LHCN-M2 (cell line): ENCODE measurements at places on chromosomes 13 and 19. TPM values are rescaled to one million over a fixed set of nuclear protein-coding genes. Genes with fewer than 3 reads are reported as not detected.

ZNF324B gene
- 7.8 and 8.6 TPM in 2 replicates for total RNA-seq

ZNF829 gene
- total RNA-seq, result 5.5 and 6.2 TPM in 2 replicates

NCAN gene
- under 0.01 TPM in 1 of 2 replicates, not detected in the other for total RNA-seq

CARD8 gene
- 12.3 and 26.1 TPM in 2 replicates for total RNA-seq

WDR62 gene
- 22.0 and 23.6 TPM in 2 replicates for total RNA-seq

SLC6A16 gene
- 0.11 TPM in 1 of 2 replicates, not detected in the other for total RNA-seq

NTF4 gene
- total RNA-seq, result not detected in 2 replicates

FAM98C gene
- total RNA-seq, result 21.2 TPM in 2 replicates

GRCh38 chr13:39394796-39395678 lies 208.0 kb downstream of the LHFPL6 start:
- no peak for DNase-seq

DNA sequence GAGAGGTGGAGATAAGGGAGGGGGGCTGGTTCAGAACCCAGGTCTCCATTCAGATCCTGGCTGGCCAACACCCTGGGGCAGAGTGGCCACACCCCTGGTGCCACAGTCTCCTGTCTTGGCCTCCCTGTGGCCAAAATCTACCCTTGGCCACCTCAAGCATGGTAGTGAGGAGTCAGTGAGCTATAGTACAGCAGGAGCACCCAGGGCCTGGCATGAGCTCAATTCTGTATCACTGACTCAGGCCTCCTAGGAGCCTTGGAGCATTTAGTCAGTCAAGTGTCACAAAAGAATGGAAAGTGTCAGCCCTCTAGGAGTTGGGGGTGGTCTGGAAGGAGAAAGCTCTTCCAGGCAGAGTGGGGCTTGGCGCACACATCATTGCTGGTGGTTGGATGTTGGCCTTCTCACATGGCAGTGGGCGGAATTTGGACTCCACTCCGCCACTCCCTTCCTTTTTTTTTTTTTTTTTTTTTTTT lies 6.6 kb upstream of the CD79A start:
- no peak for DNase-seq

DNA sequence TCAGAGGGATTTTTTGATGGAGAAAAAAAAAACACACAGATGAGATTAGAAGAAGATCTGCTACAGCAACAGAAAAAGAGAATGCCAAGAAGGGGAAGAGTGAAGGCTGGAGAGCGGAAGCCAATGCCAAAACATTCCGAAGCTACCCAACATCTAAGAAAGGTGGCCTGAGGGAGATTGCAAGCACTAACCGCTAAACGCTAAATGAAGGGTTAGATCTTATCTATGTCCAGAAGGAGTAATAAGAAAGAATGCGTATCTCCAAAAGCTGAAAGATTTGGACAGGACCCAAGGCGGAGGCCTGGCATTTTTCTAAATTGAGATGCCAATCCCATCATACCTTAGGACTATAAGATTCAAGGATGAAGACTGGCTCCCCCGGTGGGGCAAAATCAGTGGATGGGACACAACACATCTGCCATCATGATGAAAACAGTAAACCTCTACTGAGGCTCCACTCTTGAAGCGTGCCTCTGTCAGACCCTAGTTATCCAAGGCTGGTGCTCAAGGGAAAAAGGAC lies 15.6 kb upstream of the HMGB1 start:
- DNase-seq, result no peak

DNA sequence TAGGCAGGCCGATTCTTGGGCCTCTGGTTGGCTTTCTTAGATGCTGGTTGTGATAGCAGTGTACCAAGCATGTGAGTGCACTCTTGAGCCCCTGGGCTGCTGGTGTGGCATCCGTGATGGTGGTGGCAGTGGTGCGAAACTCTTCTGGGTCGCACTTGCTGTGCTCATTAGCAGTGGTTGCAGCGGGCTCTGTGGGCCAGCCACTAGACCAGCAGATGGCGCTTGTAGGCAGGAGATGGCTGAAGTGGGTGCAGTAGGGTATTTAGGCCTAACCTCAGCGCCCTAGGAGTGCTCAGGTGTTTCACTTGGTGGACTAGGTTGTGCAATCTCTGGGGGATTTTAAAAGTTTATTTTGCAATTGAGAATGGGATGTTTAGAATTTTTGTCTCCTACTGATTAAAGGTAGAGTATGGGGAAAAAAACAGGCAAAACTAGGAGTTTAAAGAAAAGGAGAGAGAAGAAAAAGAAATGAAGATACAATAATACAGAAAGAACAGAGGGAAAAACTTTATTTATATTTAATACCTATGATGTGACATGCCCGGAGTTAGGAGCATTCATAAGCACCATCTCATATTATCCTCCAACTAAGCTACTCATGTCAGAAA lies 4.3 kb upstream of the ZNF17 start:
- DNase-seq, result peak; percentile 48

DNA sequence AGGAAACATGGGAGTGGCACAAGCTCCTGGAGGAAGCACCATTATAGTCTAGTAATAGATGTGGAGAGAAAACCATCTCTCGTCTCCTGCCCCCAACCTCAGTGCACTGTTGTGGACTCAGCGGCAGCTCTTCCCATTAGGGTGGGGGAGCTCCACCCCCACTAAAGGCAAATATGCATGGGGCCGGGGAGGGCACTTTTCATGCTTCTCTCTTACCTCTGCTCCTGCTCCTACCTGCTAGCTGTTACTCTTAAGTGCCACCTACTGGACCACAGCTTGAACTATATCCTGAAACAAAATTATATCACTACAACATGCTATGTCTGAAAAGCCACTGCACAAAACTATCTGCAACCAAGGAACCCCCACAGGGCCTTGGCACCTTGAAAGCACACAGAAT lies 112.6 kb upstream of the DACH1 start:
- DNase-seq, result no peak

DNA sequence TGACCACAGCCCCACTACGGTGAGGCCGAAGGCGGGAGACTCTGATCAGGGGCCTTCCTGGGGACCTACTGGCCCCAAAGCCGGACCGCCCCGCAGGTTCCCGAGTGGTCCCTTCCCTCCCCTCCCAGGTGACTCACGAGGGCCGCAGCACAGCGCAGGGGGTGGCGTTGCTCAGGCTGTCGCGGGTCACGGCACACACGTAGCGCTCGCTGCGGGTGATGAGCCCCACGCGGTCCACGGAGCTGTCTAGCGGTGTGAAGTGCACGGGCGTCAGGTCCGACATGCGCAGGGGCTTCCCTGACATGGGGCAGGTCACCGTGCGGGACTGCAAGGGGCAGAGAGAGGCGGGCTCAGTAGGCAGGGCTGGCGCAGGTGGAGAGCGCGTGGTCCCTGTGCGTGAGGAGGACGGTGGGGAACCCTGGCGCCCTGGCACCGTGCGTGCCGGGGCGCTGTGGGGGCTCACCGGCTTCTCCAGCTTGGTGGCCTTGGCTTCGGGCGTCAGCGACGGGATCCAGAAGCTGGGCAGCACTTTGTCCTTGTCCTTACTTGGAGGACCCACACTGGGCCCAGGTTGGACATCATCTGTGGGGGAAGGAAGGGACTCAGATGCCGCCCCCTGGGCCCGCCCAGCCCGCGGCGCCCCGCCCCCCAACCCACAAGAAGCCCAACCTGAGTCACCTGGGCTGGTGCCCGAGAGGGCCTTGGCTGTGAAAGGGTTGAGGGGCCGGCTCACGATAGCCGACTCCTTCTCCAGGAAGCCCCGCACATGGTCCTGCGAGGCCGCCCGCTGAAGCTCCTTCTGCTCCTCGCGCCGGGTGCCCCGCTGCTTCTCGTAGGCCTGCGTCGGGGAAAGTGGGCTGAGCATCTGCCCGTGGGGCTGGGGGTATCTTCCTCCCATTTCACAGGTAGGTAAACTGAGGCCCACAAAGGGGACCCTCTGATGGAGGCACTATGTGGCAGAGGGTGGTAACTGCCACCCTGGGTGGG lies 23.7 kb downstream of the NOSIP start:
- DNase-seq, result no peak

DNA sequence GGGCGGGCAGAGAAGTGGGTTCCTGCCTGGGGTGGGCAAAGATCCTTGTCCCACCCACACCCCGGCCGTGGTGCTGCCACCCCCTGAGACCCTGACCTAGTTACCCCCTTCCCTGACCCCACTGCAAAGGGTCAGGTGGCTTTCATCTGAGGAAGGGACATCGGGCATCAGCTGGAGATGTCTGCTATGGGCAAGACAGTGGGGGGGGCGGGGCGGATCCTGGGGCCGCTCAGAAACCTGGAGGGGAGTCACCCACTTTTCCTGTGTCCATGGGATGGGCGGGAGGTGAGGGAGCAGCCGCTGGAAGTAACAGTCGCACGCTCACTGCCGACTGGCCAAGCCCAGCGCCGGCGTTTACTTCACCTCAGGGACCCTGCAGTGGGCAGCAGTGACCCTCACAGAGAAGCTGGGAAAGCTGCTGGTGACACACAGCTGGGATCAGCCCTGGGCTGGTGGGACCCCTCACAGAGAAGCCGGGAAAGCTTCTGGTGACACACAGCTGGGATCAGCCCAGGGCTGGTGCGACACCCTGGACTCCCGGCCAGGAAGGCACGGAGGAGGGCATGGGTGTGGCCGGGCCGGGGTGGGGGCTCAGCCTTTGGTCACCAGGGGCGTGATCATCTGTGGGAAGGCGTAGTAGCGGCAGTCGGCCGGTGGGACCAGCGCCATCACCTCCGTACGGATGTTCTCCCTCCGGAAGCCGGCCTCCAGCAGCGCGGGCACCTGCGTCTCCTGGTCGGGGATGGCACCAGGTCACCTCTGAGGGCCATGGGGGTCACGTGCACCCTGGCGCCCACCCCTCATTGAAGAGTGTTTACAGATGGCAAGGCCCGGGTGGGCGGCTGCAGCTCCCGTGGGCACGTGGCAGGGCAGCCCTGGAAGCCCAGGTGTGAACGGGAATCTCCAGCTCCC lies 4.3 kb downstream of the GAMT start:
- DNase-seq, result no peak

GRCh38 chr13:88919970-88920628 lies 1248.9 kb downstream of the SLITRK5 start:
- DNase-seq, result no peak

DNA sequence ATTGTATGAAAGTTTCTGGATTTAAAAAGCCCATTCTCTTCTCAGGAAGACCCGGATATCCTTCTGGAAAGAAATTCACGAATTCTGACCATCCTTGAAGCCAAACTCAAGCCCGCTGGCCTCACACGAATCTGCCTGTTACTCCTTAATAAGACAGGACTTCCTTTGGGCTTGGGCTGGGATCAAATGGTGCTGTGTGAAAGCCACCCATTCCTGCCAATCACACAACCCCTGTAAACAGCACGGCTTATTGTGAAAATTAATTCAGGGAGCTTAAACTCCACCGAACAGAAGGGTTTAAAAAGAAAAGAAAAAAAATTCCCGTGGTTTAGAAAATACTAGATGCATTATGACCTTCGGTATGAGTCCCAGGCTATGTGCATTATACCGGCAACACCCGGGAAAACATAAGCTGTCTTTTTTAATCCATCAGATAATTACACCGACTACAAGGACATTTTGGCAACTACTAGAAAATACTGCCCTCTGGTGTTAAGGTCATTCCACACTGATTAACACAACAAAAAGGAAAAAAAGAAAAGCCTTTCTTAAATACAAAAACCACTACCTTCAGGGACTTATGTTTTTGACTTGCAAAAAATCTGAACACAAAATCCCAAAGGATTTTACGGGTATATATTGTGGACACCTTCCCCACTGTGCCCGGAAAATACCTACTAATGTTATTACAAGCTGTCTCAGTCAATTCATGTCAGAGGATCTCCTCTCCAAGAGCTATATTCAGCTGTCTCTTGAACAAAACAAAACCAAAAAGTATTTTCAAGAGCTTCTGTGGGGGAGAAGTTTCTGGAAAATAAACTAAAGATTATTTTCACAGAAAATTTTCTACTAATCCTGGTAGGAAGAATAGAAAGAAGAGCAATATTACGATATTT lies 76.0 kb upstream of the LSM14A start:
- DNase-seq, result peak; percentile 51

DNA sequence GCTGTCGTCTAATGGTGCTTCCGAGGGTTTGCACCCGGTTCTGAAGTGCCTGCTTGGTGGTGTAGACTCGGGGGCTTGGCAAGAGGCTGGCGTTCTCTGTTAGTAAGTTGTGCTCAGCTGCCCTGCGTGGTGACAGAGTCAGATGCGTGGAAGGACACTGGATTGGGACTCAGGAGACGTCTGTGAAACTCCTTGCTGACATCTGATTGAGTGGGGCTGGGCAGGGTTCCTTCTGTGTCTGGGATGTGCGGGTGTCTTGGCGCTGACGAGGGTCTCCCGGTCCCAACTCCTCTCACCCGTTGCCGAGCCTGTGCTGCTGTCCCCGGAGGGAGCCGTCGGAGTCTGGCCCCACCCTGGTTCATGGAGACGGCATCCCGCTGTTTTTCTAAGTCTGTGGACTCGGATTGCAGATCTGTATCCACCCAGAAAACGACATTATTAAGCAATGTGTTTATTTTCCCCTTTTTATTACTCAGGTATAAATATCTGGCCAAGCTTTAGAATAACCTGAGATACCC lies 16.4 kb upstream of the DCUN1D2 start:
- no peak for DNase-seq

- DNase-seq, result no peak
Measured at GRCh38 chr13:98960606-98961502, 17.0 kb downstream of the DOCK9 start.

DNA sequence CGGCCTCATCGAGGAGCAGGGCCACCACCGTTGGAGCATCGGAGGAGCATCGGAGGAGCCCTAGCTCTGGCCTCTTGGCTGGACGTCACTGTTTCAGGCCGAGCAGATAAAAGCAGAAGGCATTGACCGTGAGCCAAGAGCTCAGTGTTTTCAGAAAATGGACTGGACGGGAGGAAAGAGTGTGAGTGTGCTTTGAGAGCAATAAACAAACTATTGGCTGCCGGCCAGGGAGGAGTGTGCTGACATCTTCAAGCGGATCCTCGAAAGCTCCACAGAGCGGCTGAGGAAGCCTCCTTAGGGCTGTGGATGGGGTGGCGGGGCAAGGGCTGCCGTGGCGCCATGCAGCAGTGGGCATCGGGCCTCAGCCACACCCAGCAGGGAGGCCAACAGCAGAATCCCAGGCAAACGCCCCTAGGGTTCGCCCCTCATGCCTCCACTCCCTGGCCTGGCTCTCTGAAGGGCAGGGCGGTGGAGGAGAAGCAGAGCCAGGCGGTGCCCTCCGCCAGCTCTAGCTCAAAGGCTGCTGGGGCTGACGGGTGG lies 41.8 kb downstream of the IRS2 start:
- no peak for DNase-seq

- no peak for DNase-seq
Measured at GRCh38 chr13:113283904-113284303, 13.1 kb upstream of the LAMP1 start.

DNA sequence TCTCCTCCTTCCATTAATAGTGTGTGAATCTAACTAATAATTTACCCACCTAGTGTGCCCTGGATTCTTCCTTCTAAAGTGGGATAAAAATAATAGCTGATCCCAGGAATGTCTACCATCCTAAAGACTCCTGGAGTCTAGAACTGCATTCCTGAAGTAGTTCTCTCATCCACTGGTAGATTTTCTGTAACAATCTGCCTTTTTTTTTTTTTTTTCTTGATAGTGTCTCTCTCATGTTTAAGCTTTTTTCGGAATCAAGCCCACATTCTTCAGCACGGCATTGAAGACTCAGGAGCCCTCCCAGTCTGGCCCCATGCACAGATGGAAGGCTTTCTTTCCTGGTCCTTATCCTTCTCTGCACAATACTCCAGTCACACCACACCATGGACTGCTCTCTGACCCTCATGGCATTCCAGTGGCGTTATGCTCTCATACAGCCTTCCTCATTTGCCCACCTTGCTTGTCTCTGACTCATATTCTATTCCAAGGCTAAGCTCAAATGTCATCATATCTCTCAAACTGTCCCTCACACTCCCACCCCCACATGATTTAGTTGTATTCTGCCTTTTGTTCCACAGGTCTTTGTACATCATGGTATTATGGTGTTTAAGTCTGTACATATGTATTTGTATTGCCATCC lies 68.7 kb upstream of the FRY start:
- DNase-seq, result peak; percentile 42
